ENCODE measurements at places on chromosomes 11 and 22.

DNA sequence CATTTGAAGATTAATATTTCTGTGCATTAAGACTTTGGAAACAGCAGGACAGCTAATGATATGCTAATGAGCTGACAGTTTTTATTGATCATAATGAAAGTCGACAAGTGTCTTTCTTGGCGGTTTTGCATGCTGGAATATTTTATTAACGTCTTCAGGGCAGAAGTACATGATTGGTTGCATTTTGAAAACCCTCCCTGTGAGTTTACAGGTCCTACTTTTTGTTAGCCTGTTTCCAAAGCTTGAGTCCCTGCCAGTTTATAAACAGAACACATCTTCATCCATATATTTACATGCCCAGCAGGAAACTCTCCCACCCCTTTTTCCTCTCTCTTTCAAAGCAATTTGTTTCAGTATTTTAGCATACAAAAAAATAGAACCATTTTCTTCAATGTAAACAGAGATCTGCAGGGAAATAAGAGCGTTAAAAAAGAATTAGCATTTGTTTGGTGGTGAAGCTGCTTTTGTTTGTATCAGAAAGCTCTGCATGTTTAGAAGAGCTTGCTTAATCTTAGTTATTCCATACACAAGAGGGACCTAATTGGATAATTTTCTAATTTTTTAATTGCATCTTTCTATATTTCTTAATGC, 243.6 kb downstream of the NELL1 start:
- DNase-seq: no peak

DNA sequence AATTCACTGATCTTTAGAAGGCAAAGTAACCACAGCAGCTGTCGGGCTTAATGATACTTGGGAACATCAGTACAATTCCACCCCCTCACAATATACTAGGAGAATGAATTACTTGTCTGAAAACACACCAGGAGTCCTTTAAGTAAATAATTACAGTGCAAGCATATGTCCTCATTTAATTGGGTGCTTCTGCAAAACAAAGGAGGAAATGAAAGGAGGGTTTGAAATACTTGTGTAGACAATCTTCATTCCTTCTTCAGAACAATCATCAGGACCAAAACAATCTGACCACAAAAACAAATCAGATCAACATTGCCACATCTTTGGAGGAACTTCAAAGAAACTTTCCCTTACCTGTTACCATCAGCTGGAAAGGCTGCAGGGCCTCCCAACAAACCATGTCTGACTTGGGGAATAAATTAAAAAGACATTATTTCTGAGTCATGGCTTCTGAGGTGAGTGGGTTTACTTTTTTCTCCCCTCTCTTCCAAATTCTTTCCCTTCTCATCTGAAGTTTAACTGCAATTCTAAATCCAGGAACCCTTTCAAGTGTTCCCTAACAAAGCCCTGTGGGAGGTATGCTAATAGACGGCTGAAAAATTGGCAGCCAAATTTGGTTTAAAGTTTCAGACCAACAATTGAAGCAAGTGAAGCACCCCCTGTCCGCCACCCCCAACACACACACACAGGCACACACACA, 12.5 kb upstream of the CCDC117 start:
- DNase-seq: no peak

GRCh38 chr11:19026862-19027261, 33.7 kb downstream of the MRGPRX2 start:
- DNase-seq: no peak

- DNase-seq: no peak
These were observed 7.5 kb downstream of the ZNF74 start for GRCh38 chr22:20401376-20402014.

DNA sequence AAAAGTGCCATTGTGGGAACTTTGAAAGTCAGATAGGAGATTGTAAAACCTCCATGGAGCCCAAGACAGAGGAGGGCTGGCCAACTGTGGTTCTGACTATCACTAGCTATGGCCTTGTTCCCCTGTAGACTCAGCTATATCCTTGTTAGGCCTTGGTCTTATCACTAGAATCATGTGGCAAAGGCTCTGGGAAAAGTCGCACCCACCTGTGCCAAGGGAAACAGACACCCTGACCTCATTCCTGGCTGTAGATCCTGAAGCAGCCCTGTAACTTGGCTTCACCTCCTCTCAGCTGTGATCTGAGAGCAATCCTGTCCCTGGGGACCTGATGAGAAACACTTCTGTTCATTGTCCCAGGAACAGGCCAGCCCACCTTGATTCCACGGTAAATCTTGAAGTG, 566.2 kb downstream of the TMEM135 start:
- no peak for DNase-seq

DNA sequence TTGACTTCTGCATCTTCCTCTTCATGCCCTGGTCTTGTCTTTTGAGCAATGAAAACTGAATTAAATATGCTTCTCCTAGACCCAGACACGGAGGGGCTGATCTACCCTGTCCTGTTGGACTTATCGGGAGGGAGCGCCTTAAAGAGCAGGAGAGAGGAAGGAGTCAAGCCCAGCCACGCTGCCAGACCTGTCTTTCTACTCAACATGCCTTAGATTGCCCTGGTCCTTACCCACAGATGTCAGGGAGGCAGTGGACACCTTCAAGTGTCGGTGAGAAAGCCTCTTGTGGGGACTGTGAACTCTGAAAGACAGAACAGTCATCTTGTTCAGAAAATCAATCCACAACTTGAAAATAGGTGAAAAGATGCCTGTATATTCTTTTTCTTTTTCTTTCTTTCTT, 61.8 kb downstream of the IRAG1 start:
- no peak for DNase-seq

- no peak for DNase-seq
These were observed 37.7 kb downstream of the DDI1 start for GRCh38 chr11:104073950-104074705.

DNA sequence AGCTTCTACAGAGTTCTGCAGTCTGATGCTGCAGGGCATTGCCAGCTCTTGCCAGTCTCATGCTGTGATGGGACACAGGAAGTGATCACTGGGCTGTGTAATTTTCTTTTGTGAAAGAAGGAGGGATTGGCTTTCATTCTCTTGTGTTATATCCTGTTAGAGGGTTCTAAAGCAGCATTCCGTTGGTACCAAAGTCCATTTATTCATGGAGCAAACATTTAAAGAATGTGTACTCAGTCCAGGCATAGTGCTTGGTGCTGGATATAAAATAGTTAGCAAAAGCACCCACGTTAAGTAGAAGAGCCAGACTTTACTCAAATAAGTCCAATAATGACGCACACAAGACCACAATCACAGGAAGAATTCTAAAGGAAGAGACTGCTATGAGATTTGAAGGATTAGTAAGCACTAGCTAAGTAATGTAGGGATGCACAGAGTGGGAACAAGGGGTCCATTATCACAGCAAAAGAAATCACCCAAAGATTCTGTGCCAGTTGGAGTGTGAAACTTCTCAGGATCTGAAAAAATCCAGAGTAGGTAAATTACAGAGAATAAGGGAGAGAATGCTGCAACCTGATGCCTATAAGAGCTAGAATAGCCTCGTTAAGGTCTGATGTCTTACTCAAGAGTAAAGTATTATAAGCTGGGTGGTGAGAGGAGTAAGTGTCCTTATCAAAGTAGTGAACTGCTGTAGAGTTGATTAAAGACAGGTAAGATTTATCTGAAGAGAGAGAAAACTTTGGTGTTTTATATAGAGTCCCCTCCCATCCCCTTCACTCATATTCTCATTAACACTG, 728.3 kb downstream of the METTL15 start:
- DNase-seq: no peak

GRCh38 chr11:115544422-115544948, 40.3 kb upstream of the CADM1 start:
- no peak for DNase-seq

DNA sequence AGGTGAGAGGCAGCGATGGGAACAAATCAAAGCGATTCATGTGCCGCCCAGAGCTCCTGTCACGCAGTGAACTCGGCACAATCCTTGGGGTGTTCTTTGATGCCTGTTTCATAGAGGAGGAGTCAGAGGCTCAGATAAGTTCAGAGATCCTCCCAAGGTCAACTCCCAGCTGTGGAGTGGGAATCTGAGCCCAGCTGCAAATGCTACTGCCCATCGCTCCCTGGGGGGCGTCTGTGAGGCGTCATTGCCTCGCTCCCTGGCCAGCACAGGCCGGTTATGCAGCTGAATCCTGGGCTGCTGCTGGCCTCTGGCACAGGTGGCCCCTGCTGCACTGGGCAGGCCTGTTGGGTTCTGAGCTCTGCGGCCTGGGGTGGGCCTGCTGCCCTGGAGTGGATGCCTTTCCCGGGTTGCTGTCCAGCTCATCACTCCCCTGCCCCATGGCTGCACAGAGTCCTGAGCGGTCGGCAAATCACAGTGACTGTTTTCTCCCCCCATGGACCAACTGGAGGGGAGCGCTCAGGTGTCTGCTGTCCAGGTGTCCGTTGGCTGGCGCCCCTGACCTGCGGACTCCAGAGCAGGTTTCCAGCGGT, 36.3 kb upstream of the SHISAL1 start:
- DNase-seq: no peak

- DNase-seq: no peak
These were observed 72.9 kb downstream of the KIRREL3 start for GRCh38 chr11:126927623-126928022.

DNA sequence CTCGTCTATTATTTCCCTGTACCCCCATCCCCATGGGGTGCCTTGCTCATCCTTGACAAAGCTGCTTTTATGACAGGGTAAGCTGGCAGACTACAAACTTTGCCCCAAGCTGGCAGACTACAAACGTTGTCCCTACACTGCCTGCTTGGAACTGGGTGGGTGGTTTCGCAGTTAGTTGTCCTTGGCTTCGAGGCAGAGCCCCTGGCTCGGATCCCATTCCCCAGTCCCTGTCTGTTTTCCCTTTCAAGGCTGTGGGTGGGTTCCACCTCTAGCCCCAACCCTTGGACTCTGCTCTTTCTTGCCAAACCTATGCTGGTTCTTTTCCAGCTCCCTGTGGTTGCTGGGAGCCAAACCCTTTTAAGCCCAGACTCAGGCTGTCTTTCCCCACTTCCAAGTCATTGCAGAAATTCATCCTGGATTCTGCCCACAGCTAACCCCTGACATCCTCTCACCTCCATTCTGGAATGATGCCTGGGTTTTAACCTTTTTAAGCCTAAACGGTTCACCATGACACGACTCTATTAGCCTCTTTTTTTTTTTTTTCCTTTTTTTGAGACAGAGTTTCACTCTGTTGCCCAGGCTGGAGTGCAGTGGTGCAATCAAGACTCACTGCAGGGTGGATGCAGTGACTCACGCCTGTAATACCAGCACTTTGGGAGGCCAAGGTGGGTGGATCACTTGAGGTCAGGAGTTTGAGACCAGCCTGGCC, 9.2 kb upstream of the RBM14 start:
- DNase-seq: no peak

- DNase-seq: no peak
These were observed 7.2 kb downstream of the LTO1 start for GRCh38 chr11:69667619-69668604.

DNA sequence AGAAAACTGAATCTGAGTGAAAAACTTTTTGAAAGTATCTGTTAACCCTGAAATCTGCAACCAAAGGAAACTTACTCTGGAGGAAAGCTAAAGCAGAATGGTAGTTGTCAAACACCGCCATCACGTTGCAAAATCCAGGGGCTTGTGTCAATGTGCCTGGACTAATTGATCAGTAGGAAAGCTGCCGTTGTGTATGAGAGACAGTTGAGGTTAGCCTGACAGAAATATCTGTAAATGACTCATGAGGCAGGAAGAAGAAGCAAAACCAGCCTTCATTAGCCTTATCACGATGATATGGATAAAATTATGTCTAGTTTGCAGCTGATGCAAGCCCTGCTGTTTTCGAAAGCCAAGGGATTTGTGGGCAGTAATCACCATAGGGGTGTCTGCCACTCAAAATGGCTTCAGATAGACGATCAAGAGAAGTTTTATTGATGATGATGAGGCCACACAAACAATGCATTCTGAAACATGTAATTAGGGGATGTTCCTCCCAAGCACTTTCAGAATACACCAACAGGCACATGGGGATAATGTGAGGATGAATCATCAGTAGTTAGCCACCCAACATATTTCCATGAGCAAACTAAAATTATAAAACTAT, 8.9 kb downstream of the SCGB1A1 start:
- DNase-seq: no peak

DNA sequence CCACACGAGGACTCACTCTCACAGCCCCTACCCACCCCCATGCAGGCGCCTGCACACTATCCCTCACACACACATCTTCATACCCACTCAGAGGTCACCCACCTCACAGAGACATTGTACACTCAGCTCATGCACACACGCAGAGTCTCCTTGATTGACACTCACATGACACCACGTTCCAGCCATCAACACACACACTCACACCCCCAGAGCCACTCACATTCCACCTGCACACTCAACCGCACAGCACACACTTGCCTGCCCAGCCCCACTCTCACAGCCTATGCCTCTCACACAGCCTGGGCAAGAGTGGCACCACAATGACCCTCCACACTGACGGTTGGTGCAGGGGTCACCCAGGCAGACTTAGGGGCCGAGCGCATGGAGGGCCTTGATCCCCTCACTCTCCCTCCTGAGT, 2.2 kb downstream of the SPI1 start:
- DNase-seq: no peak

GRCh38 chr11:62782753-62783152, 4.4 kb upstream of the TMEM179B start:
- no peak for DNase-seq

- no peak for DNase-seq
These were observed 8.4 kb downstream of the RHBDD3 start for GRCh38 chr22:29259253-29259899.

DNA sequence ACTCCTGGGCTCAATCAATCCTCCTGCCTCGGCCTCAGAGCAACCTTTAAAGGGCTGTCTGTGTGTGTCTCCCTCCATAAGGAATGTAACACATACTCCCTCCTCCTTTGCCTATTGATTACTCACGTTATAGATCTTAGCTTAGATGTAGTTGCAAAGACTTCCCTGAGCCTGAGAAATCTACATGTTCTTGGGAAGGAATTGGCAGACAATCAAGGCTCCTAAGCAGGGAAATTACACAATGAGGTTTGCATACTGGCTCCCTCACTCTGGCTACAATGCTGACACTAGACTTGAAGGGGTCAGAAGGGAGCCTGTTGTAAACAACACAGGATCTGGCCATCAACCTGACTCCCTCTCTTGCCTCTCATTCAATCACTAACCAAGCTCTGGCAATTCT, 5.2 kb upstream of the OLFML1 start:
- DNase-seq: no peak

DNA sequence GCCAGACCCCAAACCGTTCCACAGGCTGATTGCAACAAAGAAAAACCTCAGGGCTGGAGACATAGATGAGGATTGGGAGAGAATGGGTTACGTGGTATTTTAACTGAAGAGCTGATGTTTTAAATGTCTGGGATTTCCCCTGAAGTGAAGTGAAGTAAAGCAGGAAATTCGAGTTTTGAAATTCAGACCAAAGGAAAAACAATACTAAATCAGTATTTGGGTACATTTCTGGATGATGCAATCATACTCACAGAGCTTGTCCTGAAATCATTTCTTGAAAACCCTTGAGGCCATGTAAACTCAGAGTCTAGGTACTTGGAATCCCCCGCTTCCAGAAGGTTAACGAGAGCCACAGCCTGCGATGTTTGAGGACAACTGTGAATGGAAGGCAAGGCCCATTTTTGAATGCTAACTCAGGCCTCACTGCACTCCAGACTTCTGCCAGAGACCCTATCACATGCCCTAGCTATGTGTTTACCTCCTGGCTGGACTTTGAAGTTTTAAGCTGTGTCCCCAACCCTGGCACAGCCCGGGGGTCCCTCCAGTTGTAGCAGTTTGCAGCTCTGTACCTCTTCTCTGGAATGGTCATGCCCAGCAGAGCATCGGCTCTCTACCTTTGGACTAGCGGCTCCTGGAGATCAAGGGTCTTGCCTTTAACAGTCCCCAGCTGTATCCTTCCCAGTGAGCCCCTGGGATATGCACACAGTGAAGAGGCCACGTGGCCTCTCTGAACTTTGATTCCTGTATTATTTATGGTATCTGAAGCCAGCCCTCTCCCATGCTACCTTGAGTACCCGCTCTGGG, 5.4 kb upstream of the FTH1 start:
- no peak for DNase-seq
